HL-60 (cell line): ENCODE measurements at places on chromosomes 5 and 9.
A peak's percentile ranks its signal among the peaks of the same experiment; 100 is the strongest.

DNA sequence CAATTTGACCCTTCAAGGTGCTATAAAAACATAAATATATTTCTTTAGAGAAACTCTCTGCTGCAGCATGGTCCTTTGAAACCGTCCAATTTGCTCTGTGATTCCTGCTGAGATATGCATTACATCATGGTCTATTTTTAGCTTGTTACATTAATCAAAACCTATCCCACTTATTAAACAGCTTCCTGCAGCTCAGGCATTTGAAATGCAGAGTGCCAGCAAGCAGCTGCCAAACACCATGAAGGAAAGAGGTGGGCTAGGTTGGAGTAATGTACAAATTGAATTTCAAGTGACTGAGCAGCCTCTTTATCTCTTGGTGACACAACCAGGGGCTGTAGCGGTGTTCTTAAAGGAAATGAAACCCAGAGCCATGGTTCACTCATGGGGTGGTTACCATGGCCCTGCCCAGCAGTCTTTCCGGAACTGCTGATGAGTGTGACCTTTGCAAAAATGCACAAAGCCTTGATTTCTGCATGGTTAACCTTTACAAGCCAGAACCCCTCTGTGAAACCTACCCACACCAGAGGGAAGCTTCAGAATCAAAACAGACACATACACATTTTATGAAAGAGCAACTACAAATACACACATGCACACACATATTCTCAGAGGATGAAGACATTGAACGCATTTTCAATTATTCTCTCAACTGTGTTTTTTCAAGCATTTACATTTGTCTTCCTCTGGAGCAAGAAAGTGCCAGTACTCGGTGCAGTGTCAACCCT lies 155.8 kb upstream of the ZNF608 start:
- DNase-seq = no peak

DNA sequence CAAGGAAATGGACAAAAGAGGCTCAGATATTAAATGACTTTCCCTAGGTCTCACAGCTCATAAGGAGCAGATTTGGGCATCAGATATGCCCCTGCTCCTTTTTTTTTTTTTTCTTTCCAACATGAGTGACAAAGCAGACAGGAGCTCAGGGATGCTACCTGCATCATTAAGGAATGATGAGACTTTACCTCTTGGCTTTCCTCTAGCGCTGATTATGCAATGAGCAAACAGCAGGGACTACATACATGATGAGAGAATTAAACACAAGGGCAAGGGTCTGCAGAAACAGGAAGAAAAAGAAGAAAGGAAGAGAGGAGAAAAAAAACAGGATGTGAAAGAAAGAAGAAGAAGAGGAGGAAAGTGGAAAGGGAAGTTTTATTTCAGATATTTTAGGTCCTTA lies 179.9 kb downstream of the PPP2R2B start:
- DNase-seq = no peak

DNA sequence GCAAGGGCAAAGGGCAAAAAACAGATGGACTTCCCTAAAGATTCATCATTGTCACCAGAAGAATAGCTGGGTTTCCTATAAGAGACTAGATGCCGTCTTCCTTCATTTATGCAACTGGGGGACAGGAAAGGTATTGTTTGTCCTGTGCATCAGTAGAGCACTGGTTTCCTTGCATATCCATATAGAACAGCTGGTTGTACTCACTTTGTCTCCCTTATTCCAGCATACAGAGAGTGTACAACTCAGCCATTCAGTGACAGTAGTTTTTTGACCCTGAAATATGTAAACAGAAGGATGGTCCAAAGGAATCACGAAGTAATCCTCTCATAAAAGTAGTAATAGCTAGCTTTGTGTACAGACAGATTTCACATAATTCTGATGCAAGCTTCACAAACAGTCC lies 22.5 kb upstream of the MAST4 start:
- no peak for DNase-seq

DNA sequence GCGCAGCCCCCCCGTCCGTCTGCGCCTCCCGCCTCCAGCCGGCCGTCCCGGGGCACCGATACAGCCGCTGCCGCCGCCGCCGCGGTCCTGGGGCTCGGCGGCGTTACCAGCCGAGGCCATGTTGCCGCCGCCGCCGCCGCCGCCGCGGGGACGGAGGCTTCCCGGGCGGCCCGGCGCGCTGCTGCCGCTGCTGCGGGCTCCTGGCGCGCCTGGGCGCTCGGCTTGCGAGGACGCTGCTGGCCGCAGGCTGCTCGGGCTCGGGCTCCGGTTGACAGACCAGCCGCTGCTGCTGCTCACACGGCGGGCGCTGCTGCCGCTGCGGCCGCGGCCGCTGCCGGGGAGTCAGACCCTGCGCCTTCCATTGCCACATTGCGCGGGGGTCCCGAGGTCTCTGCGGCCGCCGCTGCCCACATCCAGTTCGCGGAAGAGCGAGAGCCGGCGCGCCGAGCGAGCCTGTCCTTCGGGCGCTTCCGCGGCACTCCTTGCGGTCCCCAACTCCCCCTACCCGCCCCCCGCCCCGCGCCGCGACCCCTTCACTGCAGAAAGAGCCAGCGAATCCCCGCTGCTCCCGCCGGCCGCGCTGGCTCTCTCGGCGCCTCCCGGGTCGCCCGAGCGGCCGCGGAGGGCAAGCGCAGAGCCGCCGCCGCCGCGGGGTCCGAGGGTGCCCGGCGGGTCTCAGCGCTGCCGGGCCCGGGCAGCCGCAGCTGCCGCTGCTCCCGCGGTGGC lies 8.4 kb downstream of the PTCH1 start:
- DNase-seq = no peak

- DNase-seq = no peak
These were observed 251.4 kb upstream of the GAS1 start for GRCh38 chr9:87198716-87199115.

DNA sequence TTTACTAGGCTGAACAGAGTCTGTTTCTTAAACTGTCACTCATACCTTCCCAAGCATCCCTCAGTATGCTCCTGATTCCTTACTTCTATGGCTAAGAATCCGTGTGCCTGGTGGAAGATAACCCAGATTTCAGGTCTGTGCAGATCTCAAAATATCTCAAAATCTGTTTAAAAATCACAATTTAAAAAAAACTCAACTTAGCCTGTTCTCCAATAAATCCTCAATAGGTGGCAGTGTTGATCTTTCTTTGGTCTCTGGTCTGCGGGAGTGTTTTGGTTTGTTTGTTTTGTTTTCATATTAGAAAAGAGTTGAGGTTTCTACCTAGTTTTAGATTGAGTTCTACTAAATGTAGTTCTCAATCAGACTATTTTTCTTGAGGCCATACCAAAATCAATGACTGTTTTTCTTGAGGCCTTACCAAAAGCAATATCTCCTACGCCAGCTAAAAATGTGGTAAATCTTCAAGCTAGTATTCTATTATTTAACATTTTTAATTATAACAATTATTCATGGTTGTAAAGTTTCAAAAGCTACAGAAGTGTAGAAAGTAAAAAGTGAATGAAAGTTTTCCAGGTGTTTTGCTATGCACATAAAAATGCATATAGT lies 57.9 kb downstream of the TGFBR1 start:
- no peak for DNase-seq

- DNase-seq = no peak
These were observed 448.6 kb downstream of the PLK2 start for GRCh38 chr5:58011301-58011700.

GRCh38 chr9:37398464-37399025 lies 24.0 kb upstream of the GRHPR start:
- DNase-seq = no peak

GRCh38 chr5:86765778-86766502 lies 148.2 kb downstream of the COX7C start:
- DNase-seq = no peak

GRCh38 chr9:93100276-93100636 lies 4.2 kb downstream of the CARD19 start:
- no peak for DNase-seq

DNA sequence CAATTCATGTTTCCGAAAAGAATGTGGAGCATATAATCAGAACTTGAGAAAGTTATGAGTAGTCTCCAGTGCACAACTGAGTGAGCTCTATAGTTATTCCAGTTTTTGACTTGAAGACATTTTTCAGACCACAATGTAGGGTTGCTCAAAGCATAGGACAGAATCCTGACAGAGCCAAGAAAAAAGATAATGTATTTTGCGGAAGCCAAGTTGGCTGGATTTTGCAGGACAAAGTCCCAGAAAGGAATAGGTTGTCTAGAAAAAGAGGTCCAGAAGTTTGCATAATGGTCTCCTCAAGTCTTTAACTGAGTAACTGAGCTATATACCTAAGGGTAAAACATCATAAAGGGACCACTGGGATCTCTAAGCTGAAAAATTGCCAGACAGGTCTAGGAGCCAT lies 1028.0 kb downstream of the TAF11L14 start:
- no peak for DNase-seq

- DNase-seq = no peak
These were observed 279.9 kb upstream of the CD180 start for GRCh38 chr5:67476531-67476930.

DNA sequence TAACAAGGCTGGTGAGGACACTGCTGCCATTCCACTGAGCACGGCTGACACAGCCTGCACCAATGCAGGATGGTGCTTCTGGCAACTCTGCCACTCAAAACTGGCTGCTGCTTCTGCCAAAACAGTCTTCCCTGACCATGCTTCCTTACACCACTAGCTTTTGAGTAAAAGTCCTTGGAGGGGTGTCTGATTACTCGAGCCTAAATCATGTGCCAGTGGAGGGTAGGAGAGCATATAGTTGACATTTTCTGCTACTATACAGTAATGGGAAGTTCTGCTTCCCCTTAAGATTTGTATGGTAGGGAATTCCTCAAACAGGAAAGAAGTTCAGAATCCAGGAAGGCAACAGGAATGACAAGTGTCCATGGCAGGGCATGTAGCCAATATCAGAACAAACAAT lies 12.2 kb upstream of the PJA2 start:
- no peak for DNase-seq

DNA sequence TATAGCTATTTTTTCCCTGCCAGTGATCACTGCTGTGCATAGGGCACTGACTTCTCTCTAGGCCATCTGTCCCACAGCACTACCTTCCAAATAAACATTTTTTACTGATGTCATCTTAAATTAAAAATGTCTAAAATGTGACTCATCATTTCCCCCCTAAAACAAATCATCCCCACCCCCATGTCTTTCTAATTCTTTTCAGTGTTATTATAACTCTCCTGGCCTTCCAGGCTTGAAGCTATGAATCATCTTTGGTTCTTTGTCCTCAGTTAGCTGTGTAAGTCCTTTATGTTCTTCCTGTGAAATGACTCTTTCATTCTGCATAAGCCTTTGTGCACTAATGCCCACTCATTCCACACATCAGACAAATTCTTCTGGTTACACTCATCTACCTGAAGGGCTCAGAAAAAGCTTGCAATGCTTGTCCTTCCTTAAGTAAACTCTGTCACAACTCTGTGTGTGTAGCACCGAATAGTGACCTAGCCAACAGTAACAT lies 78.1 kb downstream of the CFAP95 start:
- no peak for DNase-seq

DNA sequence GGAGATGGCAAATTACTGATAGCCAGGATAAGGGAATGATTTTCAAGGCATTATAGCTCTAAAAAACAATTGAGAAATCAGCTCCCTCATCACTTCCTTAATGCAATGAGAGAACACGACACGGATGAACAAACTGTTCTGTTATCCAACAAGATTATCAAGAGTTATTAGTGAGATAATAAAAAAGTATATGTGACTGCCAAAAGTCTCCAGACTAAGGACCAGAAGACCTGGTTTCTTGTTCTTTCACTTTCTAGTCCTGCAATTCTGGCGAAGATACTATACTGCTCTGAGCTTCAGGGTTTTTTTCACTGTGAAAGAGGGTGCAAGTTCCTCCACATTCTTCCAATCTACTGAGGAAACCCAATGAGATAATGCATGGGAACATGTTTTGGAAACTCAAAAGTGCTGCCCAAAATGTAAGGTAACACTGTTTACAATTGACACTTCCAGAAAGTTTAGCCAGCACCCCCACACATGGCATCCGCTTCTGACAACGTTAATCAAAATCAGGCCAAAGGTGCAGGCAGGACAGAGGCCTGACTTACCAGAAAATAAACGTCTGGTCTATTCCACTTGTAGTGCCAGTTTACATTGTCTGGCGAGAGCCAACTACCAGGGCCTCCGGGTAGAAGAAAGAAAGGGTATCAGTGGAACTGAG lies 254.2 kb downstream of the DOCK8 start:
- no peak for DNase-seq

GRCh38 chr5:74767579-74767913 lies 497 bp downstream of the NSA2 start:
- DNase-seq = peak; percentile 32

DNA sequence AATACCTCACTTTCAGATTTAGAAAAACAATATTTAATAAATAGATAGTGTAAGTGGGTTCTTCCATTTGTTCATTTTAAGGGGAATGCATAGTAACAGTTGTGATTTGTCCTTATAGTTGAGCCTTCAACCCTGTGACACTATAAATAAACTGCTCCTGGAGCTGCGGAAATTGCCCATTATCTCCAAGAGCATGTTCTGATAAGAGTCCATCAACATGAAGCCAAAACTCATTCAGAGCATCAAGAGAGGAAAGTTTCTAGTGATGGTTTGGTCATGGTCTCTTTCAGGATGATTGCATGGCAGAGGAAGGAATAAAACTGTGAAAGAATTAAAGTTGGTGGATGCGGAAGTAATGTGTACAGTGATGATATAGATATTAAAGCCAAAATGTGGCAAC lies 772.1 kb upstream of the DMAC1 start:
- no peak for DNase-seq

- DNase-seq = no peak
These were observed 31.1 kb downstream of the SEMA6A start for GRCh38 chr5:116543501-116543900.

GRCh38 chr9:134434894-134435506 lies 108.7 kb downstream of the RXRA start:
- DNase-seq = no peak

DNA sequence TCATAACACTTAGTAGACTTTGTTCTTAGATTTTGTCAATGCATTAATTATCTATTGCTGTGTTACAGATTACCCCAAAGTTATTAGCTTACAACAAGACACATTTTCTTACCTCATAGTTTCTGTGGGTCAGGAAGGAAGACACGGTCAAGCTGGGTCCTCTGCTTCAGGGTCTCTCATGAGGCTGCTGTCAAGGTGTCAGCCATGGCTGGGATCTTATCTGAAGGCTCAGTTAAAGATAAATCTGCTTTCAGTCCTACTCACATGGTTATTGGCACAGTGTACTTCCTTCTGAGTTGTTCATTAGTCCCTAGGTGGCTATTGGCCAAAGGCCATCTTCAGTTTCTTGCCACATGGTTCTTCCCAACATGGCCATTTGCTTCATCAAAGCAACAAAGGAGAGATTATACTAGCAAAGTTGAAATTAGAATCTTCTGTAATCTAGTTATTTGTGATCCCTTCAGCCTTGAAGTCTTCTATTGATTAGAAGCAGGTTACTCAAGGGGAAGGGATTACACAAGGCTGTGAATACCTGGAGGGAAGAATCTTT lies 25.2 kb downstream of the TDRD7 start:
- no peak for DNase-seq
